NCI-H2107 (cell line): ENCODE measurements at places on chromosomes 7 and 10.

GRCh38 chr10:97018251-97019212 is 167.2 kb downstream of the SLIT1 start:
- DNase-seq: no peak

GRCh38 chr7:27316311-27316710 is 73.7 kb downstream of the EVX1 start:
- no peak for DNase-seq

GRCh38 chr10:35216303-35216905 is 89.8 kb downstream of the CREM start:
- no peak for DNase-seq

GRCh38 chr7:102236592-102237287 is 49.9 kb upstream of the SH2B2 start:
- peak; percentile 63 for DNase-seq

GRCh38 chr7:129295015-129295423 is 70.2 kb downstream of the AHCYL2 start:
- DNase-seq: no peak

DNA sequence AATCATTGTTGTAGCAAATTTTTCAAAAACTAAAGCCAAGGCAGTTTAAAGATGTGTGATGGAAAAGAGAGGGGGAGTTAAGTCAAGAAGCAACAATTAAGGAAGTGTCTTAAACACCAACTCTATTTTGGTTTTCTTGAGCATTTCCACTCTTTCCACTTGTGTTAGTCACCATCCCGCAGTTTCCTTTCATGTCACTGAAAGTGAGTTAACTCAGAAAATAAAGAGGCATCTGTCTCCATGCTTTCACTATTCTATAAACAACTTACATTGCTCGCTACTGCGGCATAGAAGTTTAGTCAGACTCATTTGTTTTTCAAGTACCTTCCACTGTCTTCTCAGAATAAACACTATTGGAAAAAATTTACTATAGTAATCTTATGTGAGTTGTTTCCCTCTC is 284.9 kb upstream of the SEMA3D start:
- DNase-seq: no peak

- no peak for DNase-seq
These were observed 148.8 kb downstream of the CCDC3 start for GRCh38 chr10:12852687-12853086.

DNA sequence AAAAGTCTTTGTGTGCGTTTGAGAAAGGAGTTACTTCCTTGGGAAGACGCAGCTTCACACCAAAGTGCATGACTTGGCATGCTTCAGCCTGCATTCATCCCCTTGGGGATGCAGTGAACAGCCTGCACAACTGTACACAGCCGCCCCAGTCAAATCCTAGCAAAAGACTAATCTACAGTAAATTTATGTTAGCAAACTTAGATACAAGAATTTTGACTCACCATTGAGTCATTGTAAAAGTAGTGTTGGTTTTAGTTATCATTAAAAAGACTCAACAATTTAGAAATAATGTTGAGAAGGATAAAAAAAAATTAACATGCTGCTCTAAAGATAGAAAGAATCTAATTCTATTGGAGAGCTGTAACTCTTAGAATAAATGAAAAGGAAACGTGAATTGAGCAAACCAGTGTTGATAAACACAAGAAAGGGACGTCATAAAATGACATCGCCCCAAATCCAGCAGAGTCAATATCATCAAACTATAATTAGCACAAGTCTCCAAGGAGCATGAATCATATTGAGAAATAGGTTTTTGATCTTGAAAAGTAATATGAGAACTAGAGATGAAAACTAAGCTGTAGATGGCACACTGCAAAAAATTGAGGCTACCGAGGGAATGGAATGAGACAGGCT is 11.9 kb upstream of the OPTN start:
- DNase-seq: no peak

DNA sequence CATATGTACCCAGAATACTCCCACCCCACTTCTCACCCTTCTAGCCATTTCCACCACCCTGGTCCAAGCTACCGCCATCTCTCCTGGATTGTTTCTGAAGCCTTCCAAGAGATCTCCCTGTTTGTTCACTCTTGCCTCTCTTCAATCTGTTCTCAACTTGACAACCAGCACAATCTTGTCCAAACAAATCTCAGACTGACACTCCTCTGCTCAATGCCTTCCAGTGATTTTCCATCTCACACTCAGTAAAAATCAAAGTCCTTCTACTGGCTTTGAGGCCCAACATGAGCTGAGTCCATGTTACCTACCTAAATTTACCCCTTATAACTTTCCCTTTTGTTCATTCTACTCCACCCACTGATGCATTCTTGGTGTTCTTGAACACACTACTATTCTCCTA is 33.2 kb upstream of the TMEM140 start:
- no peak for DNase-seq

DNA sequence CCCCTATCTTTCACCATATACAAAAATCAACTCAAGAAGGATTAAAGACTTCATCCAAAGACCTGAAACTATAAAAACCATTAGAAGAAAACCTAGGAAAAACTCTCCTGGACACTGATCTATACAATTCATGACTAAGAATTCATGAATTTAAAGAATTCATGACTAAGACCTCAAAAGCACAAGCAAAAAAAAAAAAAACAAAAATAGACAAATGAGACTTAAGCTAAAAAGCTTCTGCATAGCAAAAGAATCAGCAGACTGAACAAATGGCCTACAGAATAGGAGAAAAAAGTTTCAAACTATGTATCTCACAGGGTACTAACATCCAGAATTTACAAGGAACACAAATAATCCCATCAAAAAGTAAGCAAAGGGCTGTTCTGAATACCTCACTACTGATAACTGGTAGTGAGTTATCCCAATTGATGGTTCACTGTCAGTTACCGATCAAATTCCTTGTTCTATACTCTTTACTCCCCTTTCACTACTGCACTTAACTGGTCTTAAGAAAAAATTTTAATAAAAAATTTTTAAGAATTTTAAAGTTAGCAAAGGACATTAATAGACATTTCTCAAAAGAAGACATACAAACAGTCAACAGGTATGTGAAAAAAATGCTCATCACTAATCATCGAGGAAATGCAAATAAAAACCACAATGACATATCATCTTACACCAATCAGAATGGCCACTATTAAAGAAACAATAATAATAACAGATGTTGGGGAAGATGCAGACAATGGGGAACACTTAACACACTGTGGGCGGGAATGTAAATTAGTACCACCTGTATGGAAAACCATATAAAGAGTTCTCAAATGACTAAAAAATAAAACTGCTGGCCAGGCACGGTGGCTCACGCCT is 33.2 kb downstream of the KMT2C start:
- DNase-seq: no peak

- no peak for DNase-seq
These were observed 470.4 kb upstream of the IGFBP3 start for GRCh38 chr7:46391231-46392201.

DNA sequence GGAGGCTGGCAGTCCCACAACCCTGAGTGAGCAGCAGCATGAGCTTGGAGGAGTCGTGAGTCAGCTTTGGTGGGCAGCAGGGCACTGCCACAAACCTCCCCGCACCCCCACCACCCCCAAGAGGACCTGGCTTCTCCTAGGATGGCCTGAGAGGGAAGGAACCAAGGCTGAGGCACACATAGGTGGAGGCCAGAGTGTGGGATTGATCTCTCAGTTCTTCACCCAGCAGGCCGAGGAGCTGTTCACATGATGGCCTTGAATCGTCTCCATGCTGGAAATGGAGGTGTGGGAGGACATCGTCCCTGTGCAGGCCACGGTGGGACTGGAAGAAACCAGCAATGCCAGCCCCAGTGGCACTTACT is 17.4 kb upstream of the GDF10 start:
- no peak for DNase-seq

DNA sequence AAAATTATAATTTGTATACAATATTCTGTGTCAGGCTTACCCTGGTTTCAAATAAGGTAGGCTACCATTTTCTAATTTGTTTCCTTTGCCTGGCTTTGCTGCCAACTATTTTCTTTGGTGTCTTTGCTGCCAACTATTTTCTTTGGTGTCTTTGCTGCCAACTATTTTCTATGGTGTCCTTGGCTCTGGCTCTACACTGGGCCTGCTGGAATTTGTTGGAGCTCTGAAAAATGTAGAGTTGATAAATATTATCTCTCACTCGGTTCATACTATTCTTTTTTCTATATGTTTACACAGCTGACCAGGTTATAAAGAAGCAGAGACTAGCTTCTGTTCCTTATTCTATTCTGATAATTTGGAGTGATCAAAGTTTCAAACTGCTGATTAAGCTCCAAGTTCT is 768.0 kb upstream of the PHF14 start:
- DNase-seq: no peak

- no peak for DNase-seq
These were observed 77.9 kb downstream of the NDUFB2 start for GRCh38 chr7:140774371-140774770.

GRCh38 chr10:84241185-84241790 is at the start of gene LRIT1:
LRIT1 (minus strand) TSS chr10:84241546; CDS start chr10:84241439, 107 bp downstream.
- no peak for DNase-seq

DNA sequence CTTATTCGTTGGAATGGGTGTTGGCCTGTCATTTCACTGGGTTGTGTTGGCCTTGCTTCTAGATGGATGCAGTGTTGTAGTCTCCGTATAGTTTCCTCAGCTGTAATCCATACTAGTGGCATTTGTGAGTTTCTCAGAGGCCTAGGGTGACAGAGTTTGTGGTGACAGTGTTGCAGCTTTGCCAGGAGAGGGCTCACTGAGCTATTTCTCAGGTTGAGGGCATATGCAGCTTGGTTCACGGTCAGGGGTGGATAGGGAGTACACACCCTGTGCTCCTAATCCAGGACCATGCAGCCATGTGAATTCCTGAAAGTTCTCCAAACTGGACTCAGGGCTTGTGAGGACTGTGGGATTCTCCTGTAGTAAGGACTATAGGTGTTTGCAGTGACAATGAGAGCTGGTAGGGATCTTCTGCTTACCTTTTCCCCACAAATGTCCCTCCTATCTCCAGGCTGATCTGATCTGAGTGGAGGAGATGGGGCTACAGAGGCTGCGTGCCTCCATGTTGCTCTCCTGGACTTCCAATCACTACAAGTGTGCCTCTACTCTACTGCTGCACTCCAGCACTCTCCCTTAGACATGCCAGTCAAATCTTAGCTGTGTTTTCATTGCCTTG is 229.0 kb downstream of the STK31 start:
- DNase-seq: peak; percentile 17

DNA sequence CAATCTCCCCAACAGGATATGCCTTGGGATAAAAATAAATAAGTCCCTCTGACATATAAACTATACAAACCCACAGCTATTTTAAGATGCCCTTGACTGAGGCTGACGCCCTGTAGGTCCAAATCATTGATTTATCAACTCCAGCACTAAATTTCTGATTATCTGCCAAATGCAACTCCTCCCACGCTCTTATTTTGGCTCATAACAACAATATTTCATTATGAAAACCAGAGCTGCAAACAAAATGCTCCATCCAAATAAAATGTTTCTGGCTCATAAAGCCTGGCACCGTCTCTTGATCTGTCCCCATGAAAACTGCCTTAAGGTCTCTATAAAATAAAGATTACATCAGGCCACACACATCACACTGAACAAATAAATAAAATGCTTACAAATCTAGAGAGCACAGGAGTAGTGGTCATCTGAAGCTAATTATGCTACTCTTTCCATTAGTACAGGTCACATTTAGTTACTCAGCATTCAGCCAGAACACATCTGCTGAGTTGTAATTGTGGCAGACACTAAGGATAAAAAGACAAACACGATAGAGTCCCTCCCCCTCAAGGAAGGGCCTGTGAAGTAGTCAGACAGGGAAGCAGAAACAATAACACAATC is 28.8 kb downstream of the CACUL1 start:
- DNase-seq: no peak

- no peak for DNase-seq
These were observed 737 bp downstream of the CABCOCO1 start for GRCh38 chr10:61663466-61663865.

DNA sequence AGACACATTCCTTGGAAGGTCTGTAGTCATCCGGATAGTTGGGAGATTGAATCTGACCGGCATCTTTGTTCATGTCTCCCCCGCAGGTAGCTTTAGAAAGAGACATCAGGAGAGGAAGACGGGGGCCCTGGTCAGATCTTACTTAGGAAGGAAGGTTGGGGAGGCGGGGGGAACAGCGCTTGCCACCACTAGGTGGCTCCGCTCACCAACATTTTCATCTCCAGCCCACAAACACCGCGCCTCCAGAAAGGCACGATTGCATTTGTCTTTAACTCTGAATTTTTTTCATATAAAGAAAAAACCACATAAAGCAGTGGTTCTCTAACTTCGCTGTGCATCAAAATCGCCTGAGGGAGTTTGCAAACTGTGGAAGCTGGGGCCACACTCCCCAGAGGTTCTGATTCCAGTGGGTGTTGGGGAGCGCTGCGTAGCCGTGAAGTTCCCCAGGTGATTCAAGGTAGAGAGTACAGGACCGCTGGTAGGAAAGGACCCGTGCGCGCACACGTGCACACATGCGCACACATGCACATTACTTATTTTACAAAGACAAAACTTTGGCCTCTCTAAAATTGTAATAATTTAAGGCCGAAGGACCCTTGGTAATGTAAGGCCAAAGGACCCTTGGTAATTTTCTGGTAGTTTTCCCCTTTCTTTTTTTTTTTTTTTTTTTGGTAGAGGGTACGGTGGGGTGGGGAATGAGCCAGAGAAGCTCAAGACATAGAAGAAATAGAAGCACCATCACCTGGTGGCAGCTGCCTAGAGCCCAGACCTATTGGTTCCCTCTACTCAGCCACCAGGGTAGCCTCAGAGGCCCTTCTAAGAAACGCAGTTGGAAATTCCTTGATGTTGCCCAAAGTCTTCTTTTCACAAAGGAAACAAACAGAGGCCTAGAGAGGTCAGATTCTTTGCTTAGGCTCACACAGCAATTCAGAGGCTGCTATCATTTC is 37.4 kb upstream of the OPALIN start:
- DNase-seq: no peak

- DNase-seq: no peak
These were observed 8.1 kb downstream of the SKIDA1 start for GRCh38 chr10:21517134-21518031.
